ENCODE measurements at places on chromosomes 2 and 18.

GRCh38 chr2:126656431-126657147 is 631 bp downstream of the GYPC start:
- peak; percentile 24 for DNase-seq

DNA sequence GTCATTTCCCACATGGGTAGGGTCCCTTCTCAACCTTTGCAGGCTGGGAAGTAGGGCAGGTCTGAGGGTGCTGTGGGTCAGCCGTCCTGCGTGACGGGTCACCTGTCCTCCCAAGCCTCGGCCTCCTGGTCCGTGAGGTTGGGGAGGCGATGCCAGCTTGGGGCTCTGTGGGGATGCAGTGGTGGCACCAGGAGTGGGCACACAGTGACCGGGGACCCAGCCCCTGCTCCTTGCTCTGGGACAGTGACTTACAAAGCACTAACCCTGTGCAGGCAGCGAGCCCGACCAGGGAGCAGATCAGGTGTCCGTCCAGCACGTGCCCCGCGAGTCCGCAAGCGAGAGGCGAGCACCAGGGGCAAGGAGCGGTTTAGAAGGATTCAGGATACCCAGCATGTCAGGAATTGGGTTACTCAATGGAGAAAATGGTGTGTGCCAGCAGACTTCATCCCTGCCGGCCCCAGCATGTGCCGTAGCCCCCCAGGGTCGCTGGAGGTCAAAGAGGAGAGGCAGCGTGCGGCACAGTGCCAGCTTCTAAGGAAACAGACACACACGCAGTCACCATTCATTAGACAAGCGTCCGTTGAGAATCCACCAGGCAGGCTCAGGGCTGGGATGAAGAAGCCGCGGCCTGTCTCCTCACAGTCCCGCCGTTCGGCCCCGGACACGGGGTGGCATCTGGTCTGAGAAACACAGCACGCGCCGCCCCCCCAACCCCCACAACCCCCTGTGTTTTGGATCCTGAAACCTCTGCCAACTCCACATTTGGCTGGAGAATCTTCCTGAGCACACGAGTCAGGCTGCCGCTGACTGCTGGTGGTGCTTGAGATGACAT is 11.7 kb downstream of the COLEC11 start:
- no peak for DNase-seq

DNA sequence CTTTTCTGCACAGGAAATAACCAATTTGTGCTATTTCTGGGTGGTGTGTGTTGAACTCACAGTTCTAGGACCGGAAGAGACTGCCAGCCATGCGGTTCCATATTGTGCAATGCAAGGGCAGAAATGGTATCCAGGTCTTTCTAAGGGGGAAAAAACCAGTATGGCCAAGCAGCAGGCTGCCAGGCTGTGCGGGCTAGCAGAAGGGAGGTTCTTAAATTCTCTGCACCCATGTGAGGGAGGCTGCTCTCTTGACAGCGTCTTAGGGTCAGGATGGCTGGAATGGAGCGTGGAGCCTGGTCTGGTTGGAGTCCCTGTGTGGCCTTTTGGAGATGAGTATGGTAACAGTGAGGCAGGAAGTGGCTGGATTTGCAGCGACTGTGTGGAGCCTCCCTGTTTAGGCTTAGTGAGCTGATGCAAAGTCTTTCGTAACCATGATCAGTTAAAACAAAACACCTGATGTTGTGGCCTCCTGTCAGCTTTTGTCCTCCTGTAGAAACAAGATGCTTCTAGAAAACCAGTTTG is 52.6 kb downstream of the NCK2 start:
- DNase-seq: no peak

GRCh38 chr18:56124186-56124585 is 514.2 kb downstream of the TXNL1 start:
- no peak for DNase-seq

DNA sequence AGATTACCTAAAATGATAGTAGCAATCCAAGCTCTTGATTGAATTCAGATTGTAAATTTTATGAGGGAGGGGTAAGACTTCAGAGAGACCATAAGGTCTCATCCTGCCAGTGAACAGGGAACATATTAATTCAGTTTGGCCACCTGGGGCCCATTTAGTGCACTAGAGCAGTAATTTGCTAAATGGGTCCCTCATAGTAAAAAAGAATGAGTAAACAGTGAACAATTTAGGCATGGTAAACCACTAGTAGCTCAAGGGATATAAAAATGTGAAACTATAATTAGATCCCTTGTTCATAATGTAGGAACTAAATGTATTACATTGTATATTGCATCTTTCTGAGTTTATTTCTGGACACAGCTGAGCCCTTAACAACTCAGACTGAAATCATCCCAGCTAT is 4.9 kb upstream of the PHLPP1 start:
- DNase-seq: no peak

- no peak for DNase-seq
Measured at GRCh38 chr18:61062258-61062657, 271.0 kb upstream of the CDH20 start.

DNA sequence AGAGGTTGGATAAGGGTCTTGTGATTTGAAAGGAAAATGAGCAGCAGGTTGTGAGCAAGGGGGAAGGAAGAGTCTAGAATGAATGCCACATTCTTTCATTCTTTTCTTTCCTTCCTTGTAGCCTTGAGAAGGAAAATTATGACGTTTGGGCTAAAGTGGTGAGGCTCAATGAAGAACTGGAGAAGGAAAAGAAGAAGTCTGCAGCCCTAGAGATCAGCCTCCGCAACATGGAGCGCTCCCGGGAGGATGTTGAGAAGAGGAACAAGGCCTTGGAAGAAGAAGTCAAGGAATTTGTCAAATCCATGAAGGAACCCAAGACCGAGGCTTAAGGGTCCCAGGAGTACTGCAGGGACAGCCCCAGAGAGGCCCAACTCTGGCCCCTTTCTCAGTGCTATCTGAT is 45.3 kb downstream of the BMP10 start:
- no peak for DNase-seq

DNA sequence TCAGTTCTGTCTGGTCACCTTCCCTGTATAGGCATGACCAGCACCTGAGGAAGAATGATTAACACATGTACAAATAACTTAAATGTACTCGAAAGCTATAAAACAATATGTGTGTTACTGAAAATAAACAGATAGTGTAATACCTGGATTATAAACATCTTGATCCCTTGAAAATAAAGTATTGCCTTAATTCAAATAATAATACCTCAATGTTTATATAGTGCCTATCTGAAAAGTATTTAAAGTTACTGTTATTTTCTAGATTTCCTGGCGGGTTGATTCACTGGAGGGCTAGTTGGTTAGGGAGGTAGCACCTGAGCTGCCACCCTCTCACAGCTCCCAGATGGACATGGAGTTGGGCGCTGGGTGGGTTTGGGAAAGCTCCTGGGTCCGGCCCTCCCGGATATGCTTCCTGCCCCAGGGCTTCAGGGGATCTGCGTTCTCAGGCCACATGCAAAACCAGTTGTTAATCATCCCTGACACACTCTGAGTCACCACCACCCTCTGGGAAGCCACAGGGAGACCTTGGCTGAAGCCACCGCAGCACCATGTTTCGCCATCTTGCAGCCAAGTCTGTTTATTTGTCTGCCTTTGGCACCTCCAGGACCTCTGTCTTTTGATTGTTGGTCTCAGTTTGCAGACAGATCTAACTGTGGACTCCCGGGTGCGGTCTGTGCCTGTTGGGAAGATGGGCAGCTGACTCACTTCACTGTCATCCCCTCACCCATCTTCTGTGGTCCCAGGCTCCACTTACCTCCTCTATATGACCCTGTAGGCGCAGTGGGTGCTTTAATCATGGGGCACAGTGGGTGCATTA is 35.3 kb downstream of the RAB31 start:
- no peak for DNase-seq

DNA sequence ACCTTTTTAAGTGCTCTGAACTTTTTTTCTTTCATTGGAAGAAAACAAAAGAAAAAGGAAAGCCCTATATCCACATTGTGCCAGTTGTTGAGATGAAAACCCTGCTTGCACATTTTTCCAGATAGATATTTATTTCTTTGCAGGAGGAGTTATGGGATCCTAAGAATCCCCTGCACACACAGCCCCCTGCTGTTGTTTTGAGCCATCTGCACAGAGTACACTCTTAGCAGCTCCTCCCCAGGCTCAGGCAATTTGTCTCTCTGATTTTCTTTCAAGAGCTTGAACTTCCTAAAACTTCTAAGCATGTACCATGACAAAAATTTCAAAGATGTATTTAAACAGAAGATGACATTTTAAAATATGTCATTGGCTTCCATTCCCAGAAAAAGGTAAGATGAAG is 436.9 kb downstream of the METTL4 start:
- DNase-seq: no peak

- no peak for DNase-seq
Measured at GRCh38 chr2:65786007-65786717, 353.8 kb upstream of the SPRED2 start.

DNA sequence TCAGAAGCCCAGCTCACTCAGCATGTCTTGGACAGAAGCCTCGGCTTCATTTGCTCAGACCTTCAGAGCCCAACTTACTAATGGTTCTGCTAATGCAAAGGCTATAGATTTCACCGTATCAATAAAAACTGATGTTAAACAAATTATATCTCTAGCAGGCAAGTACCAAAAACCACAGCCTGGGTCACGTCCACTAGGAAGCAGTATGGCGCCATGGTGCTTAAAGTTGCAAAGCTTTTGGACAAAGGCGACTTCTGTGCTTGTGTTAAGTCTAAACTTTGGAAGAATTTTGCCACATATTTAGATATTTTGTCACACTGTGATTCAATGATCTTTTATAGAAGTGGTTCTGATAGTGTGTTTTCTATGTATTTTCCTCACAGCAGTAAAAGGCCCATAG is 276.8 kb upstream of the PARD3B start:
- no peak for DNase-seq

GRCh38 chr2:241901500-241902351 is 32.2 kb downstream of the RTP5 start:
- no peak for DNase-seq

GRCh38 chr2:108604196-108604595 is 69.9 kb downstream of the LIMS1 start:
- no peak for DNase-seq

GRCh38 chr2:167187049-167187727 is 298.9 kb downstream of the XIRP2 start:
- no peak for DNase-seq

DNA sequence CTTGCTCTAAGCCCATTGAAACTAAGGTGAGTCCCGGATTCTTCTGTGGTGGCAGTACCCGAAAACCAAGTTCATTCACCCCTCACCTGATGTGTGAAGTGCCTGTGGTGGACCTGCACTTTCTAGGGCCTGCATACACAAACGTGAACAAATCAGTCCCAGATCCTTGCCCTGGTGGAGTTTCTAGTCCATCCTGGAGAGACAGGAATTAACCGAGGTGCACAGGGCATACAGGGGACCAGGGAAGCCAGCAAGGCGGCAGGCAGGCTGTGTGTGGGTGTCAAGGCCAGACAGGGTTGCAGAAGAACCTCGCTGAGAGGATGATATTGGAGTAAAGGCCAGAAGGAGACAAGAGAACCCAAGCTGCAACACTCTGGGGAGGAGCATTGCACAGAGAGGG is 106.1 kb downstream of the SMIM21 start:
- DNase-seq: no peak

GRCh38 chr2:57890464-57890863 is 156.1 kb upstream of the VRK2 start:
- no peak for DNase-seq

DNA sequence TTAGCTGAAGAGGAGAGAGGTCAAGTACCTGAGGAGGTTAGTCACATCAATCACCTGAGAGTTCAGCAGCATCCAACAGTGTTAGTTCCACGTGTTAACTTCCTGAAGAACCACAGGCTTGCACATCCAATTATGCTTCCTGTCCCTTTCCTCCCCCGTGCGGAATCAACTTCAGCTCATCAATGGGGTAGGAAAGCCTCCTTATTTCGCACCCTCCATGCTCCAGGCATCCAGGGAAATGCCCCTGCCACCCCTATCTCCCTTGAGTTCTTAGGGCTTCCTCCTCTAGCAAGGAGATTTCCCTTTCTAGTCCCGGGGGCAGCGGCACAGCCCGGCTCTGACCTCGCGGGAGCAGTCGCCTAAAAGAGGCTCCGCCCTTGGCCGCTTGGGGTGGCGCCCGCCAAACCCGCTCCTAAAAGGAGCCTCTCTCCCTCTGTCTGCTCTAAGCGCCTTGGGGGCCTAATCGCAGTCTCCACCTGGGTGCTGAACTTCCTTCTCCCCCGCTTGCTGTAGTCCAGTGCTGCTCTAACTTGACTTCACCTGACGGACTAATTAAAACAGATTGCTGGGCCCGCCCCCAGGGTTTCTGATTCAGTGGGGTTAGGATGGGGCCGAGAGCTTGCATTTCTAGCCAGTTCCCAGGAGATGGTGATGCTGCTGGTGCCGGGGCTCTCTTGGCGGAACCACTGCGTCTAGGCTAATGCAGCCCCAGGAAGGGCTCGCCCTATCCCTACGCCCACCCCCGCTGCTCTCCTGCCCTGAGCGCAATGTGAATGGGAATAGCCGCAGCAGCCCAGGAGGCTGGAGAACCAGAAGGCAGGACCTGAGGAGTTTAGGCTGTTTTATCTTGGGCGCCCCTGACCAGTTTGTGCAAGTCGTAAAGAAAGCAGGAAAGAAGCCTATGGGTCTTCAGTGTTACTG is 3.4 kb upstream of the TET3 start:
- DNase-seq: peak; percentile 69

GRCh38 chr18:46013484-46014189 is 46.5 kb upstream of the EPG5 start:
- no peak for DNase-seq

DNA sequence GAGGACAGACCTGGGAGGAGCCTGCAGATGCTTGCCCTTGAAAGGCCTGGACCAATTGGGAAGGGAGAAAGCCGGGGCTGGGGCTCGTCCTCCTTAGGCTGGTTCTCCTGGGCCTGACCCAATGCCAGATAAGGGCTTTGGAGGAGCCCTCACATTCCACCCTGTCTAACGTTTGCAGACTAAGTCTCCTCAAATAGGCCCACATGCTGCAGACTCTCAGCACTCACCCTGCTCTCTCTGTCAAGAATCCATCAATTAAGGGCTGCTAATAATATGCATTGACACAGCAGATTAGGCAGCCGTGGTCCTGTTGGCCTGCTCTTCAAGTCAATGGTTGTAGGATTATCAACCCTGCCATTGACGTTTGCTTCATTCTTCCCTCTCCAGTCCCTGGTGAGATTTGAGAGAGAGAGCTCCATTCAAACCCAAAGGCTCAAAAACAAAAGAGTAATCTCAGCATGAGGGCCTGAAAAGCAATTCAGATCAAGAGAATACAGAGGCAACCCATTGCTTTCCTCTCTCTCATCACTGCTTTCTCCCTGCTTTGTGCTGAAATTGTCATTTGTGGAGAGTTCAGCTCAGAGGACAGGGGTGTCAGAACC is 167.6 kb downstream of the INSIG2 start:
- no peak for DNase-seq

GRCh38 chr2:58992062-58992706 is 751.1 kb upstream of the FANCL start:
- peak; percentile 21 for DNase-seq

- DNase-seq: no peak
Measured at GRCh38 chr2:118791483-118791882, 56.0 kb downstream of the EN1 start.

DNA sequence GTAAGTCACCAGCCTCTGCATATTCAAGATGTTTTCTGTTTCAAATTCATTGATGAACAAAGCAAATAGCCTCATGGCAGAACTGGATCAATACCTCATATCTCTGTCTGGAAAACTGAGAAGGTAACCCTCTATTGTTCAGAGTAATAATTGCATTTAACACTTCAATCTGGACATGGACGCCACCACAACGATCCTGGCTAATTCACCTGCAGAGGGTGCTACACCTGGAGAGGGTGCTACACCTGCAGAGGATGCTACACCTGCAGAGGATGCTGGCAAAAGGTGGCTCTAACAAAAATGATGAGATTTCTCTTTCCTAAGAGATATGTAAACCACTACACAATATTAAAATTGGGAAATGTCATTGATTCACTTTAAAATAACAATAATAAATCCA is 183.1 kb upstream of the HNRNPA3 start:
- no peak for DNase-seq

- no peak for DNase-seq
Measured at GRCh38 chr2:202158796-202159195, 79.6 kb downstream of the SUMO1 start.
